CD8-positive, alpha-beta memory T cell (primary cell): ENCODE measurements at places on chromosomes 5 and 9. TPM values are rescaled to one million over a fixed set of nuclear protein-coding genes. Genes with fewer than 3 reads are reported as not detected.

The HSPB3 gene
- not detected for polyA plus RNA-seq

The SHC3 gene
- polyA plus RNA-seq: not detected

The GKAP1 gene
- 5.1 TPM for polyA plus RNA-seq

The OCLN gene
- polyA plus RNA-seq: 0.14 TPM

The C5orf34 gene
- polyA plus RNA-seq: 0.91 TPM

The C7 gene
- not detected for polyA plus RNA-seq

The LMBRD2 gene
- 5.8 TPM for polyA plus RNA-seq

The NRARP gene
- polyA plus RNA-seq: not detected

The STKLD1 gene
- 0.75 TPM for polyA plus RNA-seq

The AKNA gene
- polyA plus RNA-seq: 45.6 TPM

The TMC1 gene
- not detected for polyA plus RNA-seq

The SPINK4 gene
- not detected for polyA plus RNA-seq

The GABRA6 gene
- not detected for polyA plus RNA-seq

The PCDHGB1 gene
- polyA plus RNA-seq: not detected

The PGM5 gene
- not detected for polyA plus RNA-seq

The SLC6A3 gene
- polyA plus RNA-seq: not detected

The LTC4S gene
- 4.0 TPM for polyA plus RNA-seq

The IL13 gene
- not detected for polyA plus RNA-seq

The MRPS30 gene
- 65.0 TPM for polyA plus RNA-seq

The REEP2 gene
- polyA plus RNA-seq: 0.24 TPM

The QRFP gene
- polyA plus RNA-seq: not detected

The SLC1A3 gene
- not detected for polyA plus RNA-seq

The PPP2CA gene
- polyA plus RNA-seq: 232 TPM

The SLC34A3 gene
- not detected for polyA plus RNA-seq

The CARTPT gene
- polyA plus RNA-seq: not detected

The PCDHB7 gene
- not detected for polyA plus RNA-seq

The SLC4A9 gene
- not detected for polyA plus RNA-seq

The EIF4E1B gene
- polyA plus RNA-seq: not detected

The RARS1 gene
- 24.6 TPM for polyA plus RNA-seq

The NEUROG1 gene
- not detected for polyA plus RNA-seq

The FNIP1 gene
- polyA plus RNA-seq: 8.8 TPM

The BTNL3 gene
- not detected for polyA plus RNA-seq

The STPG3 gene
- polyA plus RNA-seq: not detected

The SEC61B gene
- 433 TPM for polyA plus RNA-seq

The SLC36A3 gene
- not detected for polyA plus RNA-seq

The CCNJL gene
- polyA plus RNA-seq: not detected

The ZDHHC11 gene
- not detected for polyA plus RNA-seq

The GHR gene
- not detected for polyA plus RNA-seq

The IQGAP2 gene
- 70.5 TPM for polyA plus RNA-seq

The TXNDC8 gene
- not detected for polyA plus RNA-seq
